ENCODE measurements at places on chromosomes 7 and 10.
A peak's percentile ranks its signal among the peaks of the same experiment; 100 is the strongest.

- DNase-seq, result peak; percentile 70
These were observed 147.1 kb downstream of the RNF216 start for GRCh38 chr7:5634107-5634950.

DNA sequence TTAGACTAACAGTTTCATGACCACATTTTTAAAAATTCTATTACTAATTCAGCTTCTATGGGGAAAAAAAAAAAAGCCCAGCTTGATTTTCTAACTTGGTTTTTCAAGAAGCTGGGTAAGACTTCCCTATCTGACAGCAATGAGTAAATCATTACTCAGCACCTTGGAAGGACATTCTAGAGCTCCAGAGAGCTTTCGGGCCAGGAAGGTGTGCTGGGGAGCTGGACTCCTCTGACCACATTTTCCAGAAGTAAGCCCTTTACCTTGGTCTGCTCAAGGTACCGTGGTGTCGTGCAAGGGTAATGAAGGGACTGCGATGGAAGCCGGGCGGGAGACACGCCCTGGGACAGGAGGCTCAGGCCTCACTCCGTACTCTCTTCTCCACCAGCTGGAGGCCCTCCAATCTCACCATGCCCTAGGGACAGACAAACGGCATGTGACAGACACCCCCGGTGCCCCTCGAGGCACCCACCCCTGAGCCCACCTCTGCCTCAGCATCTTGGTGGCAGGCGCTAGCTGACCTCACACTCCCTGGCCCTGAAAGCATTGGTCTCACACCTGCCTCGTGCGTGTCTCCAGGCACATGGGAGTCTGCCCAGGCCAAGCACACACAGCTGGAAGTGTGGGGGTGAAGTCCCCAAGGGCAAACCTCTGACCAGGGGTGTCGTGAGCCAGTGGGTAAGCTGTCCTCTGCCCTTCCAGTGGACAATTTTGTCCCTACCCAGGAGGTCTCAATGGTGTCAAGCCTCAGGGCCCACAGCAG, 152.1 kb downstream of the OAT start:
- DNase-seq, result no peak

- DNase-seq, result no peak
These were observed 946 bp upstream of the RASGEF1A start for GRCh38 chr10:43267811-43268210.

DNA sequence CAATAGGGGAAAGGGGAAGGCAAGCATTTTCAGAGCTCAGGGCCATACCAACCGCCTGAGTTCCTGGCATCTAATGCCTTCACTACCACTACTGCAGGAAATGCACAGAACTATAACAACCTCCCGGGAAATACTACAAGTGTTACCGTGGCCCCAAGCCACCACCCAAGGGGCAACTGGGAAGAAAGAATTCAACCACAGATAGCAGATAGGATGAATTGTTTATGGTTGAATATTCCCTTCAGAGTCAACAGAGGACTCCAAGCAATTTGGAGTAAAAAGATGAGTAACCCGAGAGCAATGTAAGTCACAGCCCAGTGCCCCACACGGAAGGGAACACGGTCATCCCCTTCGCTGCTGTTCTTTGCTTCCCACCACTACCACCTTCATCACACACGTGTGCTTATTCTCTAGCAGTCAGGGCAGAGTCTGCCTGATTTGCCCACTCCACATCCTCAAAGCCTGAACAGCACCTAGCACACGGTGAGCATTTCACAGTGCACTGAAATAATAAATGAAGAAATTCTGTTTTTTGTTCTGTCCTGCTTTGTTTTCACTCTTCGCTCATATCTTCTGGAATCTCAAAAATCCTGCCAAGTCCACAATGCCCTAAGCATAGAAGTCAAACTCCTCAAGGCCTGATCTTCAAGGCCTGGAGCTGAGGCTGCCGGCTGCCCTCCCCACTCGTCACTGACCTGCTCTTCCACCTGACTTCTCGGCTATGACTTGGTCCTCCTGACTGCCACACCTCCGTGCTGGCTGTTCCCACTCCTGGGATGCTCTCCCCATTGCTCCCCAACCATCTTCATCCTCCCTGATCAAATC, 221.1 kb downstream of the KCNMA1 start:
- DNase-seq, result no peak

DNA sequence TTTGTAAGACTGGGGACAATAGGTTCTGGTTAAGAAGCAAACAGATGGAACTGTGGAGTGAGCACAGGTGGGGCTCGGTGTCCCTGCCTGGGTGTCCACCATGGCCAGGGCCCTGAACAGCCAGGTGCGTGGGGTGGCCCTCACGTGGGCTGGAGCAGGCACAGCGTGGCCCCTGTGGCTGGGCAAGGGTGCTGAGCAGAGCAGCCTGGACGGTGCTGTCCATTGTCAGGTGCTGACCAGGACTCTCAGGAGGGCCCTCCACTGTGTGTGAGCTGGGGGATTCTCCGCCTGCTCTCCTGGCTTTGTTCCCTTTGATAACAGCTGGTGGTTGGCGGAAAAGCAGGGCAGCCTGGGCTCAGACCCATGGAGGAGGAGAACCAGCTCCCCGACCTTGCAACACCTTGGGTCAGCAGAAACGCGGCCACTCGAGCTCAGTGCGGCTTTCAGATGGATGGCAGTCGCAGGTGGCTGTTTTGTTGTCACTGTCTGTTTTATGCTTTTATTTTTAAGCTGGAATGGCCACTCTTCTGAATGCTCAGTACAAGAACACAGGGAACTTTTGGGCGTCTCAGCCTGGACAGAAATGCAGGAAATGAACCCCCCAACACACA, 273.9 kb upstream of the ADARB2 start:
- DNase-seq, result no peak

DNA sequence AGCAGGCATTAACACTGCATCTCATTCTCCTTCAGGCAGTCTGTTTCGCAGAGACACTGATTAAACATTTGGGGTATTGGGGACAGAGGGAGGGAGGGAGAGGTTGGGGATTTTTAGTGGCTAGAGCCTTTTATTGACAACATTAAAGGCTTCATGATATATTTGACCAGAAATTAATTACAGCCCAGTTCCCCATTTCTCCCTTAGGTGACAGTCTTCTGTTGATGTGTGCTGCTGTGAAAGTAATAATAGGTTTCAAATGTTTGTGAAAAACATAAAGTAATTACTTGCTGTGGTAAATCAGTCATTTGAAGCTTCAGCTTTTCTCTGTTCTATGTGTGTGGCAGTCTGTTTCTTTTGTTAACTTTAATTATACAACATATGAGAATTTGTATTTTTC, 105.3 kb upstream of the LRGUK start:
- DNase-seq, result no peak

DNA sequence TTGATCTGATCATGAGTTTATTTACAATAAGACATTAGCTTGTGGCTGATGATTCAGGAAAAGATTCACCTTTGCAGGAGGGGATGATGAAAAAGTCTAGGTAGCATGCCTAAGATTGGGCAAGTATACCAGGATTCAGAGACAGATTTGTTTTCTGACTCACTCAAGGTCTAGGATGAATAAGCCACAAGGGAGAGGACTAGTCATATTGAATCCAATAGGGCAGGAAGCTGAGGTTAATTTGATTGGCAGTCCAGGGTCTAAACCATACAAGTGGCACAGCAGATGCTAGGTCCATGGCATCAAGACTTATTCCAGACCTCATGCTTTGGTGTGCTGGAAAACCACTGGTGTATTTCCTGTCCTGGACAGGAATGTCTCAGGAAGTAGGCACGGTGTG, 1133.4 kb downstream of the XPNPEP1 start:
- DNase-seq, result no peak

DNA sequence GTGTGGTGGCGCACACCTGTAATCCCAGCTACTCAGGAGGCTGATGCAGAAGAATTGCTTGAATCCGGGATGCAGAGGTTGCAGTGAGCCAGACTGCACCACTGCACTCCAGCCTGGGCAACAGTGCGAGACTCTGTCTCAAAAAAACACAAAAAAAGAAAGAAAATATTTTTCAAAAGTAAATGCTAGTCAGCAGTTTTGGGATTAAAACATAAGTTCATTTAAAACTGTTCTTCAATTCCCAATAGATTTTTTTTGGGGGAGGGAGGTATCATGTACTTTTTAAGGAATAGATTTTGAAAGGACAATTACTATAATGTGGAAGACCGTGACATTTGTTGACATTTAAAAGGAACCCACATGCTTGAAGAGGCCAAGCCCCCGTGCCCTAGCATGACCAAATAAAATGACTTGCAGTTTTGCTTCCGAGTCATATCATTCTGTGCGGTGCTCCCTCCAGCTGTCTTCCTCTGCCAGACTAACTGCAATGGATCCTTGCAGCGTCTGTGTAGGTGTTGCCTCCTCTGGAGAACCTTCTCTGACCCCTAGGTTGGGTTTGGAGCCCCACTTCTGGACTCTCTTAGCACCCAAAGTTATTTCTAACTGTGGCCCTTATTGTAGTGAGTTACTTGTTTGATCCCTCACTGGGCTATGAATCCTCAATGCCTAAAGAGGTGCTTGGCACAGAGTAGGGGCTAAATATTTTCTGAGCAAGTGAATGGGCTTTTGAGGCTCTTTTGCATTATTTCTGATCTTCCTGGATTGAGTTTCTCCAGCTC, 17.4 kb upstream of the HPS1 start:
- no peak for DNase-seq

DNA sequence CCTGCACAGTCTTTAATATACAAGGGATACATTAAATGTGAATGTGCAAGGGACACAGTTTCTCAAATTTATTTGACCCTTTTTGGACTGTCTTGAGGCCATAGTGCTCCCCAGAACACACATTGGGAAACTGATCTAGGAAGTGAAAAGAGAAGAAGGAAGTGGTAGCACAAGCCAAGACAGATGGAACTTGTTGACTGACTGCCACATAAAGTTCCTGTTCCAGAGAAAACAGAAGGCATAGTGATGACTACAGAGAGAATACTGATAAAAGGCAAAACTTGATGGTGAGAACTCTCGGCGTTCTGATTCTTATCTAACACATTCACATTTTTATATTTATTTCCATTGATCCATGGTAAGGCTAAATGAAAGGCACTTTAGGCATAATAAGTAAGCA, 1216.4 kb downstream of the CNTNAP2 start:
- no peak for DNase-seq

- DNase-seq, result peak; percentile 55
These were observed 817 bp downstream of the MLLT10 start for GRCh38 chr10:21534604-21535493.

All from amygdala (tissue), 56 donors.